Ecto neural progenitor cell (in vitro differentiated cells): ENCODE measurements at places on chromosomes 2 and 18.
A peak's percentile ranks its signal among the peaks of the same experiment; 100 is the strongest.

DNA sequence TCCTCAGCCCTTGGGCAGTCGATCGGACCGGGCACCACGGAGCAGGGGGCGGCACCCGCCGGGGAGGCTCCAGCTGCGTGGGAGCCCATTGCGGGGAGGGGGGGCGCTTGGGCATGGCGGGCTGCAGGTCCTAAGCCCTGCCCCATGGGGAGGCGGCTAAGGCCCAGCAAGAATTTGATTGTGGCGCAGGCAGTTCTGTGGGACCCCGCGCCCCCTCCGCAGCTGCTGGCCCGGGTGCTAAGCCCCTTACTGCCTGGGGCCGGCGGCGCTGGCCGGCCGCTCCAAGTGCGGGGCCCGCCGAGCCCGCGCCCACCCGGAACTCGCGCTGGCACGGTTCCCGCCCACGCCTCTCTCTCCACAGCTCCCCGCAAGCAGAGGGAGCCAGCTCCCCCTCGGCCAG is 18.4 kb downstream of the ZSCAN30 start:
- DNase-seq: no peak

DNA sequence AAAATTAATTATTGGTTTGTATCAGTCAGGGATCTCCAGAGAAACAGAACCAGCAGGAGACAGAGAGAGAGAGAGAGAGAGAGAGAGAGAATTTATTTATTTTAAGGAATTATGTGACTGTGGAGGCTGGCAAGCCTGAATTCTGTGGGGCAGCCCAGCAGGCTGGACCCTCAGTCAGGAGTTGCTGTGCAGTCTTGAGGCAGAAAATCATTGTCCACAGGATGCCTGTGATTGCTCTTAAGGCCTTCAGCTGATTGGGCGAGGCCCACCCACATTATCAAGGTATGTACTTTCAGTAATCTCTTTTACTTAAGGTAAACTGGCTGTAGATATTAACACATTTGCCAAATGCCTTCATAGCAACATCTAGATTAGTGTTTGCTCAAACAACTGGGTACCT is 155.3 kb downstream of the SEPTIN10 start:
- no peak for DNase-seq

GRCh38 chr2:58035352-58035751 is 11.3 kb upstream of the VRK2 start:
- no peak for DNase-seq

DNA sequence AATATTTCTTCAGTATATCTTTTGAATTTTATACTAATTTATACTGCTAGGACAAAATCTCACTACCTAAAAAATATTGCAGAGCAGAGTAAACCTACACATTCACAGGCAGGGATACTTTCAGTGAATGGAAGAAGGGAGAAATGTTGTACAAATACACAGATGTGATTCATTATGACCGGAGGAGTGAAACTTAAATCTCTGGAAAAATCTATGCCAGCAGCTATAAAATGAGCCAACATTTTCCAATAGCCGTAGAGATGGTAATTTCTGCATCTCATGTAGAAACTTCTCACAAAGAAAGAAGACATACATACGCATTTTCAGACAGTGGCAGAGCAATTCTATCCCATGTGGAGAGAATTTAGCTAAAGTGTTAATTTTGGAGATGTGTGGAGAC is 54.8 kb downstream of the KCNS3 start:
- no peak for DNase-seq

DNA sequence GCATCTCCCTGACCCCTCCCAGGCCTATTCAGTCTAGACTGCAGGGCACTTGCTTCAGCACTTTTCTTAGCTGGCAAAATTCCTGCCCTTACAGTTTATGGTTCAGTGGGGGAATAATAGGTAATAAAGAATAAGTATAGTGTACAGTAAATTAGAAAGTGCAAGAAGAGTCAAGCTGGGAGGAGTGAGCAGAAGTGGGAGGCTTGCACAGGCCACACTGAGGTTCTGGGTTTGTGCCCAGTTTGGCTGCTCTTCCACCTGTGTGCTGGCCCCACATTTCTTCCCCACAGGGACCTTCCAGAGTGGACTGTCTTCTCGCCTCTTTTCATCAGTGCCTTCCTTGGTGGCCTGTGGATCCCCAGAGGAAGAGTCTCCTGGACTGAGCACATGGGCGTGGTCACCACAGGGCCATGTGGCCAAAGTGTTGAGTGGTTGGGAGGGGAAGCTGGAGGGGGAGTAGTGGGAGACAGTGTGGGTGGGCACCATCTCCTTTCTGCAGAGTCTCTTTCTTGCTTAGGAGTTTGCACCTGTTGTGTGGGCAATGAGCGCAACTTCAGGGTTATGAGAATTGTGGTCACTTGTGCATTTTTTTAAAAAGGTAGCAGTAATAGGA is 128.6 kb upstream of the ZSWIM2 start:
- no peak for DNase-seq

- no peak for DNase-seq
These were observed 113.1 kb upstream of the WDR75 start for GRCh38 chr2:189327879-189328847.

GRCh38 chr2:139544186-139544851 is 764.1 kb upstream of the NXPH2 start:
- no peak for DNase-seq

DNA sequence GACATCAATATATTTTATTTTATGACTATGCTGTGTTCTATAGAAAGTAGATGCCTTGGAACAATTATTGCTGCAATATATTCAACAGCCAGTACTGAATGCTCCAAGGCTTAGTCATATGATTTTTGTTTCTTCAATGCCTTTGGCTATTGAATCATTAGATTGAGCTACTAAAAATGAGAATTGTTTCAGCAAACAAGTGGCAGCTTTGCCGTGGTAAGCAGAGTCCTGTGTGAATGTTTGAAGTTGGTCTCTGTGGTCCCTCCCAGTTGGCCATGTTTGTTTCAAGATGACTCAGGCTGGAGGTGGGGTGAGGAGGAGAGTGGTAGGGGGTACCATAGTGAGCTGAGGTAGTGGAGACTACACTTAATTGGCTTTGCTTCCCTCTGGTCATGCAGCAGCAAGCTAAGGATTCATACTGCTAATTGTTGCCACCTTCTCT is 198.6 kb upstream of the EPAS1 start:
- DNase-seq: no peak

DNA sequence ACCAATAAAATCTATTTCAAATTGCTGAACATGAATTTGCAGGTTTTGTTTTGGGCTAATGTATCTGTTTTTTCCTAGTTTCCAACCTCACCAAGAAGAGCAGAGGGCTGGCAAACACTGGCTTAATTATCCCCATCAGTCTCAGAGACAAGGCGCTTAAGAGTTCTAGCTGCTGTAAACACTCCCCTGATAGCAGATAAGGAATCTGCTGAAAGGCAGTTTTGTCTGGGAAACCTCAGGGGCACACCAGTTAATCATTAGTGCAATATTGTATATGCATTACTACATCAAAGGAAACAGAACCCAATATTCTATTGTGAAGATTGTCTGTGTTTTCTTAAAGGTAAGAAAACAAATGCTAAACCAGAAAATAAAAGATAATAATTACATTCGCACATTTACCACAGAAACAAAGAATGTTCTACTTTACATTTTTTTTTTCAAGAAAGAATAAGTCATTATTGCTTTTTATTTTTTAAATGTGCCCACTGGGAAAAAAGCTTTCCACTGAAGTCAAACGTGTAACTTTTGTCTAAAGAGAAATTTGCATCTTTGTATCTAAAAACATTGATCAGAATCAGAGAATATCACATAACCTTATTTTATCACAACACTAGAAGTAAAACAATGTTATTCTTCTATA is 179.1 kb downstream of the ERBB4 start:
- no peak for DNase-seq

GRCh38 chr2:188345831-188346458 is 54.3 kb downstream of the GULP1 start:
- DNase-seq: no peak

GRCh38 chr2:127594116-127594591 is 51.8 kb upstream of the GPR17 start:
- DNase-seq: peak; percentile 41

DNA sequence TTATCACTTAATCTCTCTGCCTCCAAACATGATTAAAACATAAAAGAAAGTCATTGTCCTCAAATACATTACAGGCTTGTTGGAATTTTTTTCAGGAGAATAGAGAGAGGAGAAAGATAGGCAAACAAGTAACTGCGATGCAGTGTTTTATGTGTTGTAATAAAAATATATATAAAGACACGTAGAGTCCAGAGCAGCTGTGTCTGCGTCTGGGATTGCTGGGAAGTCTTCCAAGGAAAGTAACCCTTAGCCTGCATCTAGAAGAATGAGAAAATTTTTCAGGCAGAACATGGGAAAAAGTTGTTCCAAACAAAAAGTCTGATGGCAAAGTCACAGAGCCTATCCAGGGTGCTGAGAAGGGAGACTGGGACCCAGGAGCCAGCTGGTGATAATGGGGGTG is 91.8 kb upstream of the ST6GAL2 start:
- no peak for DNase-seq

- no peak for DNase-seq
These were observed 74.7 kb upstream of the PTPRM start for GRCh38 chr18:7492385-7492784.

GRCh38 chr2:42645551-42645950 is 77.1 kb downstream of the MTA3 start:
- DNase-seq: no peak

DNA sequence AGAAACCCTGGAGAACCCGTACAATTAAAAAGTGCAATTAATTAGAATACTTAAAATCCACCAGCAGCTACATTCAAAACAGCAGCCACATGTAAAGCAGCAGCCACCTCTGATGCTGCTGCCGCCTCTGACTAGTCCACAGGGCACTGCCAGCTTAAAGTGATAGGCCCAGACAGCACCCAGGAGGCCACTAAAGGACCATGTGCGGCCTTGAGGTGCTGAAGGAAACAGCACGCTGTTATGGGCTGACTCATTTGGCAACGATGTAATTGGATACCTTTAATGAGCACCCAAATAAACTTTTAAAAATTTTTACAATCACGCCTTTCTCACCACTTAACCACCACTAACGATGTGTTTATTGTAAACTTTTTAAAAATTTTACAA is 209.3 kb upstream of the NCKAP5 start:
- DNase-seq: no peak

DNA sequence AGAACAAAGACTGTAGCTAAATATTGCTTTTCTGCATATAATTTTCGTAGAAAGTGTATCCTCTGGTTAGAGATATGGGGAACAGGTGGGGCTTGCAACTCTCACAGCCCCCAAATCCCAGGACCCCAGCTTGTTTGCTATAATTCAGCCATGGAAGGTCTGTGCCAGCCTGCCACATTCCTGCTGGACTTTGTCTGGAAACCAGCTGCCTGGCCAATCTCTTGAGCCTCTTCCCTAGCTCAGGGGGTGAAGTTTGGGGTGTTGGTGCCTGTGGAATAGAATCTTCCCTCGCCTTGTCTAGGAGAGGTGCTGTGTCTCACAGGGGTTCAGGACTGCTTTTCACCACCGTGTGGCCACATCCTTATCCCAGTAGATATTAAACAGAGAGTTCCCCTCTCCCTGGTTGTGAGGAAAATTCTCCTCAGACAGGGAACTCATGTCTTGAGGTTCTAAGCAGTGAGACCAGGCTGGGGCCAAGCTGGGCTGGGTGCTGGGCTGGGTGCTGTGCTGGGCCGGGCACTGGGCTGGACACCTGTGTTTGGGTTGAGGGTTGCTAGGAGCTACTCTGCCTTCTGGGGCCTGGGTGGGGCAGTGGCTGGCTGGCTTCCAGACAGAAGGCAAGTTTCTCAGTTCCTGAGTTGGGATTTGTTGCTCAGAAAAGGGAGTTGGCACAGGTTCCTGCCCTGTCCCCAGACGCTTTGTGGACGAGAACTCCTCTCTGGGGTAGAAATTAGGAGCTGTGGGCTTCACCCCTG is 12.3 kb downstream of the TOGARAM2 start:
- DNase-seq: no peak

- DNase-seq: no peak
These were observed 175.7 kb downstream of the FAM210A start for GRCh38 chr18:13550418-13551304.

DNA sequence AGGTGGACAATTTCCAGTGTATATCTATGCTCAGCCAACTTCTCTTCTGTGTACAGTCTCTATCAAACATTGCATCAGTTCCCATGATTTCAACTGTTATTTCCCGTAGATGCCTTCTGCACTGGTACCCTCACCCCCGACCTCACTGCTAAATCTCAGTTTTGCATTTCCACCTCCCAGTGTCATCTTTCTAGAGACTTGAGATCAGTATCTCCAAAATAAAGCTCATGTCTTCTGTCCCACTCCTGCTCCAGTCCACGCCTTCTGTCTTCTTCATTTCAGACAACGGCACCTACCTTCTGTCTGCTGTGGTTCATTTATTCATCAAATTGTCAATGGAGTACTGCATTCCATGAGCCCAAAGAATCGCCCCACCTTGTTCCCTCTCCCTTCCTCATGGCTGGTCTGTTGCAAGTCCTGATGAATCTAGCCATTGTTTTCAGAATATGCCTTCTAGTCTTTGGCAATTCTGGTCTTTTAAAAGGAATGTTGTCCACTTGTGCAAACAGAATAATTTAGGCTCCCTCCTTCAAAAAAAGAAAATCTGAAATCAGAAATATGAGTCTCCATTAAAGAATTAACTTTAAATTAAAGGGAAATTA is 23.3 kb upstream of the NPAS2 start:
- DNase-seq: no peak

DNA sequence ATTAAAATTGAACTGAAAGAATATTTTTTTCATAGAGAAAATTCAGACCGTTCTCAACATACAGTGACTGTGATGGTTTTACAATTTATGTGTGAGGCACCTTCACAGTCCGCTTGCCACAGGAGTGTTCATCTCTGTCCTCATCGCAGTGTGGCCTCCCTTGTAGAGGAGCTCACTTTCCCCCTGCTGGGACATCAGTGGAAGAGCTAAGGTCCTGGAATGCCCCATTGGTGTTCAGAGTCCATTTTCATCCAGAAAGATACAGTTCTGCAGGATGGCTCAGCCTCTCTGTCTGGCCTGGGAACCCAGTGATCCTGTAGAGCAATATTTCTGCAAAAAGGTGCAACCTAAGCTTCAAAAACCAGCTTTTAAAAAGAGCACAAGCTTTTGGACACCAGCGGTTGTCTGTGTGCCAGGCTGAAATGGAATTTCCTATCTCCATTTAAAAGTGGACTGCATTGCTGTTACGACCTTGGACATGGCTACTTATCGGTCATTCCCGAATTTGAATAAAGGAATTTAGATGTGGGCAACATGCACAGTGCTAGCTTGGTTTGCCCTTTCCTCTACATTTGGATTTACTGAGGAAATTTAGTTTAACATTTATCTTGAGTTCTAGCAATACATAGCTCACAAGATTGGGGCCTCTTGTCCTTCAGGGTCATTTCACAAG is 26.7 kb upstream of the FAM237A start:
- DNase-seq: no peak
